ENCODE measurements at places on chromosomes 12 and 14.

- DNase-seq, result peak; percentile 59
These were observed 652 bp downstream of the BAZ1A start for GRCh38 chr14:34874386-34875030.

DNA sequence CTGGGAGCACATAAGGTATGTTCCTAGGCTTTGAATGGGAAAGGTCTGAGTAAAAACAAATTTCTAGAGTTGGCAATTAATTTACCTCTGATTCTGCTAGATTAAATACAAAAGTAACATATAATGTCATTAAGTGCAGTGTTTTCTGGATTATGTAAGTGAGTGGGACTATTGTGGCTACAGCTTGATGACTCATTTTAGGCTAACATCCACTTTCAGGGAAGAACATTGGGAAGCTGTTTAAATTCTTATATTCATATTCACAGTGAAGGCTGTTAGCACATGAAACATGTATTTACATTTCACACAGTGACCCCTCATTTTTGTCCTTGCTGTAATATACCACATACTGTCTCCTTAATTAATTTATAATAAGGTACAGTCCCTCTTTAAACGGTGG lies 13.2 kb upstream of the BMAL2 start:
- no peak for DNase-seq

DNA sequence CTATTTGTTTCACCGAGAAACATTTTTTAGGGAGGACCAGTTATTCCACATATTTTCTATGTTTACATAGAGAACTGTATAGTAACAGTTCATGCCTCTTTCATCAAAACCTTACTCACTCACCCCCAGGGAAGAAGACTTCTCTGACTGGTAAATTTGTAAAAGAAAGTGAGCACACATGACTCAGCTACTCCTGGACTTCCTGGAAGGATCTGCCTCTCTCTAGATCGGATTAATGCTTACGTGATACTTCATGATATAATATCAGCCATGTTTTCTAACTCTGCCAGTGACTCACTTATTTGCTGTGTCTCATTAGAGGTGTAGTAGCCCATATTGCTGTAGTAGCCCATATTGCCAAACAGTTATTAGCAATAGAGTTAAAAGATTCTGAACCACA lies 494.3 kb upstream of the ATXN7L3B start:
- DNase-seq, result no peak

- DNase-seq, result peak; percentile 68
These were observed 16.9 kb upstream of the AICDA start for GRCh38 chr12:8629486-8630033.

- DNase-seq, result no peak
These were observed 263.1 kb upstream of the CRY1 start for GRCh38 chr12:107356266-107356936.

DNA sequence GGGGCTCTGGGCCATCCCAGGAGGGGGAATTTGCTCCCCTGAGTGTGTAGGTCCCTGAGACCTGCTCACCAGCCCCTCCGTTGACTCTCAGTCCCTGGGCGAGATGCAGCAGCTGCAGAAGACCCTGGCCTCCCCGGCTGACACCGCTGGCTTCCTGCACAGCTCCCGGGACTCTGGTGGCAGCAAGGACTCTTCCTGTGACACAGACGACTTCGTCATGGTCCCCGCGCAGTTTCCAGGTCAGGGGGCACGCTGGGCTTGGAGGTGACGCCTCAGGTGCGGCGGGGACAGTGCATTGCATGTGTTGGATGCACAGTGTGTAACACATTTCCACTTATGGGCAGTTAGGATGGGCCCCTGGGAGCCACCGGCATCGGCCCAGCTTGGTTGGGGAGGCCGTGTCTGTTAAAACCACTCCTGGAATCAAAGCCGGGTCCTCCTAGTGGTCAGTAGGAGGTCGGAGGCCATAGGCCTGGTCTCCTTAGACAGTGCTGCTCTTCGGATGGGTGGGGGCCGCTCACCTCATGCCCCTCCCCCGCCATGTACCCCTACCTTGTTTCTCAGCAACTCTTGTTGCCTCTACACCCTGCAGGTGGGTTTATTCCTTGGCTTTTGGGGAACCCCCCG lies 17.1 kb upstream of the PUS1 start:
- no peak for DNase-seq

- DNase-seq, result peak; percentile 99
These were observed 15.5 kb downstream of the FOS start for GRCh38 chr14:75293920-75294648.

GRCh38 chr14:76695263-76695920 lies 65.9 kb upstream of the VASH1 start:
- DNase-seq, result no peak

DNA sequence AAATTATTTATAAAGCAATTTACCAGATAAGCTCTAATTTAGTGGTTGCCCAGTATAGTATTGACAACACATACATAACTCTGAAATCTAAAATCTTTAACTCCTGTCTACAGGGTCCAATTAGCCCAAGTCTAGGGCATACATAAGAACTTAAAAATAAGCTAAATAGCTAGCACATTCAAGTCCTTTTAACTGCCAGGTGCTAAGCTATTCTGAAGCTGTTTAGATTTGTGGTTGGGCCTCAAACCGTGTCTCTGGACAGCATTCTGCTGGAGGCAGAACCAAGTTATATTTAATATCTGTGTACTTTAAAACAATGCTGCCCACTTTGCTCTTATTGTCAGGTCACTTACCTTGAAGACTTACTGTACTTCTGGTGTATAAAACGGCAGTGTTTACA lies 19.0 kb downstream of the RPS6KA5 start:
- no peak for DNase-seq

- no peak for DNase-seq
These were observed 56.7 kb downstream of the PLEKHG3 start for GRCh38 chr14:64760916-64761315.
